T-helper 1 cell (primary cell): ENCODE measurements at places on chromosomes 5 and 9.
A peak's percentile ranks its signal among the peaks of the same experiment; 100 is the strongest.

DNA sequence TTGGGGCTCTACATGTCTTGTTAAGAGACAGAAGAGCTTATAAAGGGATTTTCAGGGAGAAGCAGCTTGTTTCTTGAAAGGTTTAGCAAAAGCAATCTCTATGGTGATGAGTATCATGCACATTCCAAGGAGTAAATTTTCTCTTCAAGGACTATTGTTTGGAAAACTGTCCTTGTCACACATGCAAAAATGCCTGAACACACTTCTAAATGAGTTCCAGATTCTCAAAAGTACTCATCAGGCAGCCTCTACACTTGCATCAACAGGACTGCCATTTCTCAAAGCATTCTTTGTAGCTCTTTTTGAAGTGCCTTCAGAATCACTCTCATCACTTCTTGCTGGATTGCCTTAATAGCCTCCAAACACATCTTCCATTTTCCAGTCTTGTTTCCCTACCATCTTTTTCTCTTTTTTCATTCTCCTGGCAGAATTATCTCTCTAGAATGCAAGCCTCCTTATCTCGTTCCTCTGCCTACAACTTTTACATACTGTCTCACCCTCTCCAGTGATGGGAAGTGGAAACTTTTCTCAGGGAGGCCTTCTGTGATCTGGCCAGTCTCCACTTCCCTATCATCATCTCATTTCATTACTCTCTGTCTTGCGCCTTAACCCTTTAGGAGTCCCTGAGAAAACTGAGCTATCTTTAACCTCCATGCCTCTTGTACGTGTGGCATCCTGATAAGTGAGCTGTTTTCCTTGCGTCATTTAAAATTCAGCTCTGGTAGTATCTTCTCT is 631.5 kb upstream of the TLE4 start:
- DNase-seq = no peak

GRCh38 chr9:99272836-99273235 is 50.8 kb downstream of the SEC61B start:
- DNase-seq = no peak

DNA sequence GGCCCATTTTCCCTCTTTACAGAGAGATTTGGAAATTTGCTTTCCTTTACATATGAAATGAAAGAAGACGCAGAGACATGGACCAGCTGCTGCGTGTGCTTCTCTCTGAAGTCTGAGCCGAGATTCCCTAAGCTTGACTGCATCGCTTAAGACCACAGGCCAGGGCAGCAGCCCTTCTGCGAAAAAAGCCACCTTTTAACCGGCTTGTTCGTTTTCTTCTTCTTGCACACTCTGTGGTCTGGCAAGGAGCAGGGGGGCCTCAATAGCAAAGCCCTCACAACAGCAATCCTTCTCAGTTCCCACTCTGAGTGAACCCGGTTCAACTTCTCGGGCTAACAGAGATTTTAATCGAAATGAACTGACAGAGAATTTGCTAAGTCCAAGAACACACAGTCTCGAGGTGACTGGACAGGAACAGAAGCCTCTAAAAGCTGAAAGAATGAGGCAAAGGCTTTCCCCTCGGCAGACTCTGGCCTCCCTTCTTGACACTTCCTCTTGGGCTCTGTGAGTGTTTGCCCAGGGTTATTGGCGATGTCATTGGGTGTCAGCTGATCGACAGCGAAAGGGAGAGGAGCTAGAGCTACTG is 512.9 kb upstream of the KLF4 start:
- DNase-seq = no peak

- DNase-seq = peak; percentile 55
Measured at GRCh38 chr5:135560858-135561257, 17.9 kb downstream of the CXCL14 start.

GRCh38 chr9:5787220-5787619 is 45.7 kb downstream of the ERMP1 start:
- no peak for DNase-seq

DNA sequence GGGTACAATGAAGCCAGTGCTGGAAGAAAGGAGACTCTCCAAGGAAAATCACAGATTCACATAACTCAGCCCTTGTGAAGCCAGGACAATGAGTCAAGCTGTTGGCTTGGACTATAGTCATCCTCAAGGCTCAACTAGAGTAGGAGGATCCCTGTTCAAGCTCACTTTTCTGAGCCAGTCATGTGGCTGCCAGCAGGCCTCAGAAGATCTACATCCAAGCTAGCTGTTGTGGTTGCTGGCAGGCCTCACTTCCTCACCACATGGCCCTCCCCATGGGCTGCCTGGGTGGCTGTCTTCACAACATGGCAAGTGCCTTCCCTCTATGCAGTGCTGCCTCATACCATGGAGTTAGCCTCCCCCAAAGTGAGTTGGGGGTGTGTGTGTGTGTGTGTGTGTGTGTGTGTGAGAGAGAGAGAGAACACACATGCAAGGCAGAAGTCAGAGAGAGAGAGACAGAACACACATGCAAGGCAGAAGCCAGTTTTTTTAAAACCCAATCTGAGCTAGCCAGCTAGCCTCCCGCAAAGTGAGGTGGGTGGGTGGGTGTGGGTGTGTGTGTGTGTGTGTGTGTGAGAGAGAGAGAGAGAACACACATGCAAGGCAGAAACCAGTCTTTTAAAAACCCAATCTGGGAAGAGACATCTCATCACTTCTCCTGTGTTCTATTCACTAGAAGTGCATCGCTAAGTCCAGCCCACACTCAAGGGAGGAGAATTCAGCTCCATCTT is 17.1 kb downstream of the SCAI start:
- DNase-seq = peak; percentile 70

GRCh38 chr5:68000805-68001204 is 214.8 kb upstream of the PIK3R1 start:
- DNase-seq = no peak

GRCh38 chr9:104553261-104553660 is 15.7 kb upstream of the OR13C8 start:
- DNase-seq = no peak

- DNase-seq = peak; percentile 65
Measured at GRCh38 chr5:67206929-67207328, 10.3 kb upstream of the CD180 start.

DNA sequence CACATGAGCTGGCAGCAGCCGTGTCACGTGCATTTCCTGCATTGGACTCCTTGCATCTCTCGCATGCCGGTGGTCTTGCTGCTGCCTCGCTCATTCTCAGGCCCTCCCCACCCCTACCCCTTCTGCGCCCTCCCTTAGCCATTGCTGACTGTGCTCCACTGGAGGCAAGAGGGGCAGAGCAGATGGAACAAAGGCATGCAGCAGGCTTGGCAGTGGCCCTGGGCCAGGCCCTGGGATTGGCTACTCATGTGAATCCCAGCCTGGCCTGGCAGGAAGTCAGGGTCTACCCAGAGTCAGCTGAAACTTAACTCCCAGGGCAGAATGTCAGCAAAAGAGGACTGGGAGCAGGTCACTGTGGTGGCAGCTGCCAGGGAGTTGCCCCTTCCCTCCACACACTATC is 62.3 kb downstream of the TSTD2 start:
- no peak for DNase-seq

DNA sequence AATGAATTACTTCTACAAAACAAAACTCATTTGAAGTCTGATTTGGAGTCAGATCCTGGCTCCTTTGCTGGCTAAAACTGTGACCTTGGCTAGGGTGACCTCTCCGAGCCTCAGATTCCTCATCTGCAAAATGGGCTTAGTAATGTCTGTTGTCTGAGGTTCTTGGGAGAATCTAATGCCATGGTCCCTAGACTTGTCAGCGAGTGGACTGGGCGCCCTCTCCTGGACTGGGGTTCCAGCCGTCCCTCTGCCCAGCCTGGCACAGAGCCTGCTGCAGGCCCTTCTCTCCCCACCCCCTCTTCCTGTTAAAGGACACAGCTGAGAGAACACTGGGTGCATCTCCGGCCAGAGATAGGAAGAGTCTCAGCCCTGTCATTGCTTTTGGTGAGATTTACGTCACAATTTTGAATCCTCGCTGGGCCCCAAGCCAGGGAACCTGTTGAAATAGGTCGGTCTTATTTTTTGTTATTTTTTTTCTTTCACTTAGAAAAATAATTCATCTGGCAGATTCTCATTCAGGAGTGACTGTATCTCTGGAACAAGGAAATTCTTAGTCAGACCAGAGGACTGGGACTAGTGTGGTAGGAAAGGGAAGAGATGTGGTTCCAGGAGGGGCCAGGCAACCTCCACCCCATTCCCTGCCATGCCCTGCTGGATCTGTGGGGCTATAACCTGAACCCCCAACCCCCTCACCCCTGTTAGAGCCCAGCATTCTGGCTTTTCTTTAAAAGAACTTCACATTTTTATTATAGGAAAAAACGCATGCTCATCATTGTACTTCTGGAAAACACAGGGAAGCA is 48.2 kb upstream of the RPL26L1 start:
- DNase-seq = no peak

DNA sequence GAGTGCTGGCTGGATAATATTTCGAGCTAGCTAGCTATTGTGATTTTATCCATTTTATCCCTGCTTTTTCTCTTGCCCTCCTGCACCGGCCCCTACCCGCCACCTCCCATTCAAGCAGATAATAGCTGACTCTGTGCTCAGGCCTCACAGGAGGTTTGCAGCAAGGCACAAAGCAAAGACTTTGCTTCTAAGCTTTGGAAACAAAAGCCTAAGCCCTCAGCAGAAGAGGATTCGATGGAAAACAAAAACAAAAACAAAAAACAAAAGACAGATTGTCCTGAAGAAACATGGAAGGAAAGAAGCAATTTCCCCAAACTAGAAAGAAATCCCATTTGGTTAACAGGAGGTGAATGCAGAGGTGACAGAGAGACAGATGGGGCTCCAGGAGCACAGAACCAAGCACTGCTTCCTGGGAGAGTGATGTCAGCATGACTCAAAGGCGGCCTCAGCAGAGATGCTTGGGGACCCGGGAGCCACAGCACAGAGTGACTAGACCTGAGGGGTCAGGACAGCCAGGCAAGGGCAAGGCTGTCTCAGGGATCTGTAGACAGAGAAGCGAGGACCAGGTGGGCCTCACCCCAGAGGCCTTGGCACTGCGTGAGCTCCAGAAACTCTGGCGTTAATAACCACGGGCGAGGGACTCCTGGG is 28.4 kb downstream of the MTX3 start:
- DNase-seq = no peak

GRCh38 chr9:115035841-115036612 is 81.9 kb downstream of the TNC start:
- DNase-seq = peak; percentile 80

- no peak for DNase-seq
Measured at GRCh38 chr5:27773166-27773565, 734.8 kb upstream of the CDH9 start.

- no peak for DNase-seq
Measured at GRCh38 chr9:87588339-87588738, 90.7 kb downstream of the DAPK1 start.

GRCh38 chr5:31291323-31291854 is 97.9 kb downstream of the CDH6 start:
- no peak for DNase-seq

DNA sequence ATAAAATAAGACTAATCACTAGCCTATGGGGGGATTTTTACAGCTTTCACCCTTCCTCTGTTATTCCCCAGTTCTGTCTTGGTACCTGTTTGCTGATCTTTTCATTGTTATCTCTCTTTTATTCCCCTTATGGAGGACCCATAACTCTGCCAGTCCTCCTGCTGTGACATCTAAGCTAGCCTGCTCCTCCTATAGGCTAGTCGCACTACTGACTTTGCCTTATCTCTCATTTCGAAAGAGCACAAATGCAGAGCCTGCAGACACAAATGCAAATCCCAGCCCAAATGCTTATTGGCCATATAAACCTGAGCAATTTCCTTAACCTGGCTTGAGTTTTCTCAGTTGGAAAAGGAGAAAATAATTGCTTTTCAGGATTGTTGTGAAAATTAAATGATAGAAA is 59.1 kb upstream of the CAMK4 start:
- DNase-seq = no peak

- no peak for DNase-seq
Measured at GRCh38 chr9:134778841-134779411, 101.7 kb upstream of the FCN2 start.

GRCh38 chr5:58738336-58738735 is 155.5 kb downstream of the RAB3C start:
- DNase-seq = no peak

DNA sequence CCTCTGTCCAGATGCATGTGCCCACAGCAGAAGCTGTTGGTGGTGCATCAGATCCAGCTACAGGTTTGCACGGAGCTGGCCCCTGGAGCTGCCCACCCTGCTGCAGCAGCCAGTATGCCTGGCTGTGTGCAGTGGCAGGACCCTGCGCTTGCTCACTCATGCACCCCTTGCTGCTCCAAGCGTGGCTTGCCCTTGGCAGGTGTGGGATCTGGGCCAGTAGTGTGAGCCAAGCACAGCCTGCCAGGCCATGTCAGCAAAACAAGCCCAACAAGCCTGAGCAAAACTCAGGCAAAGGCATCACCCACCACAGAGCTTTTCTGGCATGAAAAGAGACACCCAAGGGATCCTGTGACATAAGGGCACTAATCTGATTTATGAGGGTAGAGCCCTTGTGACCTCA is 18.3 kb upstream of the ECPAS start:
- DNase-seq = no peak

GRCh38 chr5:171493646-171494393 is 74.4 kb downstream of the FGF18 start:
- DNase-seq = no peak

DNA sequence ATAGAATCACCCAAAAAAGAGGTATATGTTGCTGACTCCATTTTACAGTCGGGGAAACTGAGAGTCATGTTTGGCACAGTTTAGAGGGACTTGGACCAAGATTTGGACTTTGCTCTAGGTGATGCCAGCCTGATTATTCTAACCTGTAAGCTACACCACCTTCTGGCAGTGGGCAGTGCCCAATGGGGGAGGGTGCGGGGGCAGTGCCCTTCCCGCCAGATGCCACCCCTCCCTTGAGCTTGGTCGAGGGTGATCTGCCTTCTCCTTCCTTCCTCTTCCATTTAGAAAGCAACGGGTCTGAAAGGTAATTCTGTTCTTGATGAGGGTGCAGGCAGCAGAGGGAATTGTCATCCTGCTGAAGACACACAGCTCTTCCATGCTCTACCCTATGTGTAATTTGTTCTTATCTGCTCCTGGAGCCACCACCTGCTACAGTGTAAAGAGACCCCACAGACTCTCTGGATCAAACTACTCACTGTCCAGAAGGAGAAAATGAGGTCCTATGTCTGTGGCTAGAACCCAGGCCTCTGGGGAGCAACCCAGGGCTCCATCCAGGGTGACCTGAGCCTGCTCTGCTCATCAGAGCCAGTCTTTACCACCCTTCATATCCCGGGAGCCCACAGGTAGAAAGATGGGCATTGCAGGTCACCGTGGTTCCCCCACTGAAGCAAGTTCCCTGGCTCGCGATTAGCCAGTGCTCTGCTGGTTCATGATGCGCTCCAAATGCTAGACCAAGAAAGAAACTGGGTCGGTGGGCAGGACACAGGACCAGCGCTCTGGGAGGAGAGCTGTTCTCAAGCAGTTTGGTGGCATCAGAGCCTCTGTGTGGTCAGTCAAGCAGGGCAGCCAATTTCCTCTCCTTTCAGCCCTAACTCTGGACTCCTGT is 156.2 kb downstream of the RGS3 start:
- no peak for DNase-seq

GRCh38 chr5:142901476-142902185 is 131.5 kb downstream of the ARHGAP26 start:
- no peak for DNase-seq

GRCh38 chr5:113330533-113331208 is 104.1 kb downstream of the TSSK1B start:
- peak; percentile 8 for DNase-seq
